ENCODE measurements at places on chromosomes 7 and 10. TPM values are rescaled to one million over a fixed set of nuclear protein-coding genes. Genes with fewer than 3 reads are reported as not detected.
A peak's percentile ranks its signal among the peaks of the same experiment; 100 is the strongest.

- no peak for DNase-seq
These were observed 51.4 kb downstream of the INPP5A start for GRCh38 chr10:132589015-132589414.

- DNase-seq: no peak
These were observed 769 bp upstream of the TMEM248 start for GRCh38 chr7:66920256-66920655.

DNA sequence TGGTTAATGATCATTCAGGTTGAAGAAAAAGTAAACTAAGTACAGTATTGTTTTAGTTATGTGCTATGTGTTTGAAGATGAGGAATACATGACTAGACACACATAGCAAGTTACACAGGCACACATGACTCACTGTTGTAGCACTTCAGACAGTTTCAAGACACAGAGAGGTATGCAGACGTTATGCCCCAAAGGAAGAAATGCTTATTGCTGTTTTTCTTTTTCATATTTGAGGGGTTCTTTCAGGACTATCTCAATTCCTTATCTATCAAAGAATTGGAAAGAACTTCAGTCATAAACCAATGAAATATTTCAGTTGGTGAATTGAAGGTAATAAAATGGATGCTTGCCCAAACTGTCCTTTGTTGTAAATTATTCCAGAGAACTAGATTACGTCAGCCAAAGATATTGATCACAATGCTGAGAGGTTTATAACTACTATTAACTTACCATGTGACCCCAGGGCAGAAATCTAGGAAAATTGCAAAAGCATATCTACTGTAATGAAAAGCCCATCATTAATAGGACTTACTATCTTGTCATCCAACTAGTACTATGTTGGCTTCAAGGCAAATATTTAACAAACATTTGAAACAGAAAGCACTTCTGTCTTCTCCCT, 61.2 kb upstream of the CAPZA2 start:
- peak; percentile 11 for DNase-seq

GRCh38 chr10:93266858-93267257, 193.2 kb downstream of the CYP26A1 start:
- DNase-seq: no peak

DNA sequence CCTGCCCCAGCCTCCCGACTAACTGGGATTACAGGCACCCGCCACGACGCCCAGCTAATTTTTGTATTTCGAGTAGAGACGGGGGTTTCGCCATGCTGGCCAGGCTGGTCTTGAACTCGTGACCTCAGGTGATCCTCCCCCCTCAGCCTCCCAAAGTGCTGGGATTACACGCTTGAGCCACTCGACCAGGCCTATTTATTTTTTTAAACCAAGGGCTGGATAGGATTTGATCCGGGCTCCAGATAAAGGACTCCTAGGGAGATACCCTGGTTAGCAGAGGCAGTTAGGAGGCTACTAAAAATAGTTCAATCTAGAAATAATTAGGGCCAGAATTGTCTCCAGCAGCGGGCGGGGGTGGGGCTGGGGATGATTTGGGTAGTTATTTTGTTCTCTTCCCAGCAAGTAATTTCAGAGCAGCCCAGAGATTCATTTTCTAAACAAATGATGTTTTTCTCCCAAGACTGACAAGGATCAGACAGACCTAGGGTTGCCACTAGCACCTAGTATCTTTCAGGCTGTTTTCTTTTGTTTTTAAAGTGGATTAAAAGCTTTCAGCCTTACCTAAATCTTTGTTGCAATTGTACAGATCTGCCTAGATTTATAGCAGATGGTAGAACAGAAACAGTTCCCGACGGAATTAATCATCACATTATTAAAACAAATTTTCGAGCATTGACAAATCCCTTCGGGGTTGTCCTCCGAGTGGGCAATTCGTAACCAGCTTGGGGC, 859 bp upstream of the SMC3 start:
- no peak for DNase-seq

- DNase-seq: peak; percentile 16
These were observed 116.3 kb upstream of the BTBD16 start for GRCh38 chr10:122154545-122155366.

DNA sequence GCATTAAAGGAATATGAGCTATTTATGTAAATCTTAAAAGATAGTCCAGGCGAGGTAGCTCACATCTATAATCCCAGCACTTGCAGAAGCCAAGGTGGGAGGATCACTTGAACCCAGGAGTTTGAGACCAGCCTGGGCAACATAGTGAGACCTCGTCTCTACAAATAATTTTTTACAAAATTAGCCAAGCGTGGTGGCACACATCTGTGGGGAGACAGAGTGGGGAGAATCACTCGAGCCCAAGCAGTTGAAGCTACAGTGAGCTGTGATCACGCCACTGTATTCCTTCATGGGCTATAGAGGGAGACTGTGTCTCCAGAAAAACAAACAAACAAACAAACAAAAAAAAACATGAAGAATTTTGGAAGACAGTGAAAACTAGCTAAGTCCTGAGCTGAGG, 28.4 kb downstream of the HERC4 start:
- DNase-seq: no peak

DNA sequence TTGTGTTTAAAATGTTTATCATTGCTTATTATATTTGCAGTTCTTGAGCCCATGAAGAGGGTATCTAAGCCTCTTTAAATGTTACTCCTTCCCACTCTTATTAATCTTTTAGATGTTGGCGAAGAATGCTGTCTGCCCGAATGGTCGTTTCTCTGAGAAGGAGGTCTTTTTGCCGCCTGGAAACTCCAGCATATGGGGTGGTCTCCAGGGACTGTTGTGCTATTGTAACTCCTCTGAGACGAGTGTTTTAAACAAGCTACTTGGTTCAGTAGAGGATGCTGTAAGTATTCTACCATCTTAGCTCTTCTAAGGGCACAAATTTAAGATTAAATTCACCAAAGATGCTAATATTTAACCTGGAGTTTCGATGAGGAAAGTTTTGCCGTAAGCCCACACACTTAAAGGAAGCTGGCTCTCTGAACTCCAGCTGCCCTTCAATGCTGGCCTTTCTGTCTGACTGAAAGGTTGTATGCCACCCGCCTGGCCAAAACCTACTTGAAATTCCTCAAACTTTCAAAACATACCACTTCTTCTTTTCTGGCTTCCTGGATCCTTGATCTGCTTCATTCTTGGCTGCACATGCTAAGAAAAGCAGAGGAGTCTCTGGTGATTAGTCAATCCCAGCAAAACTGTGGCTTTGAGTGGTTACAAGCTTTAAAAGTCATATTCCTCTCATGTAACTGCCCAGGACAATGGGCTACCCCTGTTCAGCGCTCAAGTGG, 74.7 kb downstream of the ABCA13 start:
- DNase-seq: no peak

DNA sequence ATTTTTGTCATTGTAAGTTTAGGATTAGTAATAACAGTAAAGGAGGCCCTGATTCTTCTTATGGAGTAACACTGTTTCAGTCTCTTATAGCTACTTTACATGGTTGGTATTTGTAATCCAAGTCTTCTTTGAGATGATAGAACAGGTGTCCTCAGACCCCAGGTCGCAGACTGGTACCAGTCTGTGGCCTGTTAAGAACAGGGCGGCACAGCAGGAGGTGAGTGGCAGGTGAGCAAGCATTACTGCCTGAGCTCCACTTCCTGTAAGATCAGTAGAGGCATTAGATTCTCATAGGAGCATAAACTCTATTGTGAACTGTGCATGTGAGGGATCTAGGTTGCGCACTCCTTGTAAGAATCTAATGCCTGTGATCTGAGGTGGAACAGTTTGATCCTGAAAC, 77.3 kb downstream of the STK31 start:
- DNase-seq: no peak

GRCh38 chr10:132170561-132171361, 16.0 kb upstream of the DPYSL4 start:
- no peak for DNase-seq

- DNase-seq: no peak
These were observed 49.6 kb downstream of the SEMA3C start for GRCh38 chr7:80869106-80869784.

GRCh38 chr7:36506820-36507219, 117.2 kb downstream of the ANLN start:
- DNase-seq: peak; percentile 74

- DNase-seq: no peak
These were observed 92.6 kb downstream of the DGKI start for GRCh38 chr7:137753948-137754851.

GRCh38 chr10:45557275-45557905, 115.2 kb downstream of the ZFAND4 start:
- DNase-seq: no peak

DNA sequence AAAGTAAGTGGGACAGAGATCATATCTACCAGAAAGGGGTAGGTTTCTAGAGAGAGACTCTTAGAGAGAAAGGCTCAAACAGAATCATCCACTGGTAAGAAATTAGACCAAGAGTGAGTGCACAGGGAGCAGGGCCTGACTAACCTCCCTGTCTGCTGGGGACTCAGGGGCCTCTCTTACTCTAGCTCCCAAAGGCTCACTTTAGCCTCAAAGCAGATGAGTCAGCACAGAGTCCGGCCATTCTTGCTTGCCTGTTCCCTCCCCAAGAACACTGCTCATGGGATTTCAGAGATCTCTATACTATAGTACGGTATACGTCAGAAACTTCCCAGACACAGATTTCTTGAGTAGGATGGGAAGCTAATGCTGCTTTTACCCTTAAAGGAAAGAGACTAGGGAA, 32.7 kb downstream of the RBM28 start:
- no peak for DNase-seq

GRCh38 chr10:96211764-96212163, 59.6 kb downstream of the BLNK start:
- DNase-seq: no peak

- DNase-seq: no peak
These were observed 77.6 kb downstream of the RALA start for GRCh38 chr7:39700932-39701331.

DNA sequence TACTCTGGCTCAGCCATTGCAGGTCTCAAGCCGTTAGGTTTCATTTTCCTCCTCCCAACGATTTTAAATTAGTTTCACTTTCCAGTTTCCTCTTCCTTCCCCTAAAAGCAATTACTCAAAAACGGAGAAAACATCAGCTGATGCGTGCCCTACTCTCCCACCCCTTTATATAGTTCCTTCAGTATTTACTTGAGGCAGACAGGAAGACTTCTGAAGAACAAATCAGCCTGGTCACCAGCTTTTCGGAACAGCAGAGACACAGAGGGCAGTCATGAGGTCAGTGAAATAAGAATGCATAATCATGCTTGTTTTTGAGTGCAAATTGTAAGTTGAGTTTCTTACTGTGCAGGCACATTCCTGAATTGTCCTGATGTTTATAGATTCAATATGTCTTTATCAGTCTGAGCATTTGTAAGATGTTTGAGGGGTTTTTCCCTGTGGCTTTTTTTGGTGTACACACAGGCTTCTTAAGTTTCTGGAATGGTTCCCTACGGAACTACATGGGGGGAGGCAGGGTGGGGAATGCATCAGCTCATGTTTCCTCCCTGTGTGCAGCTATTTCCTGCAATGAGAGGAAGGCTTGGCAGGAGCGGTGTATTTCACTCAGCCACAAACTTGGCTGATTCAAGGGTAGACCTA, at the start of gene IFIT3:
TSS of gene IFIT3 (plus strand) at position 195 of the 639 bp plus-strand sequence. CDS start at position 272, 77 bp downstream.
- peak; percentile 85 for DNase-seq

- no peak for DNase-seq
These were observed 130.2 kb downstream of the OAT start for GRCh38 chr10:124288486-124288885.

DNA sequence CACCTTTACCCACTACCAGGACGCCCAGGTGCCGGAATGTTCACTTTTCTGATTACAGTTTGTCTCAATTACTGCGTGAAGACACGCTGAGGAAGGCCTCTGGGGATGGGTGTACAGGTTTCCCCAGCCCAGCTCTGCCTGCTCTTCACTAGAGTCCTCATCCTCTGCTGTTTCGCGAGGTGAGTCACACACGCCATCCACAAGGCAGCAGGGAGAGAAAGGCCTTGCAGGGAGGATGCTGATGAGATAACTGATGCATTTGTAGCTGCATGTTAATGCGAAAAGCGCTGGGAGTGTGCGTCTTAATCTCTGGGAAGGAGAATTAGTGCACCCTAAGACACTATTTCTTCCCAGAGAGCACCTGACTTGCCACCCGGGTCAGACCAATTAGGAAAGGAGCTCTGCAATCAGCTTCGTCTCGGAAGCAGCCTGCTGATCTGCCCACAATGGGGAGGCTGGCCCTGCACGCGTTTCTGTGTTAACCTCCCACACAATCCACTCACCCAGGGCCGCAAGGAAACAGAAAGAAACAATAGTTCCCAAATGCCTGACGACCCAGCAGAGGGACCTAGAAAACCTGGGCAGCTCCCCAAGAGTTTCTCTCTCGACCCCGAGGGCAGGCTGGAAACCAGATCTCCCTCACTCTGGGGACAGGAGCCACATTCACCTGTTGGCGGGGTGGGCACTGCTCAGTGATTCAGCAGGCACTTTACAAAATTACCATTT, 578.7 kb downstream of the GLRX3 start:
- DNase-seq: no peak

GRCh38 chr10:17379151-17379690, 75.2 kb downstream of the ST8SIA6 start:
- DNase-seq: no peak

DNA sequence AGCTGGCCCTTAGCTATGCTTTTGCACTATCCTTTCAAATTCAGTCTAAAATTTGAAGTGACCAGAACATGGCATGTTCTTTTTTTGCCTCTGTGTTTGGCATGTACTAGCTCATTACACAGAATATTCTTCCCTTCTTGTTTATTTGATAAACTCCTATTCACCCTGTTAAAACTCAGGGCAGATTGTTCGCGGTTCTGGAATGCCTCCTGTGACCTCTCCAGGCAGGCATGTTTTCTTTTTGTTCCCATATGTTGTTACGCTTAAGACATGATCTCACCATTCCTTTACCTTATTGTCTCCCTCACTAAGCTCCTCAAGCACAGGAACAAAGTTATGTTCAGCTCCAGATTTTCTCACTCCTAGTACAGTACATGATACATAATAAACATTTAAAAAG, 181.7 kb downstream of the CCSER2 start:
- peak; percentile 50 for DNase-seq

GRCh38 chr10:125568156-125568555, 114.8 kb downstream of the TEX36 start:
- no peak for DNase-seq

- no peak for DNase-seq
These were observed 231.2 kb downstream of the EXOC4 start for GRCh38 chr7:133484086-133484485.

- no peak for DNase-seq
These were observed 36.7 kb downstream of the OSBPL3 start for GRCh38 chr7:24943096-24943948.

GRCh38 chr7:131919920-131920709, 363.7 kb upstream of the PODXL start:
- DNase-seq: no peak

GRCh38 chr10:125549653-125550052, 133.3 kb downstream of the TEX36 start:
- DNase-seq: no peak

- peak; percentile 43 for DNase-seq
These were observed 94.9 kb upstream of the PIK3CG start for GRCh38 chr7:106770191-106770590.

GRCh38 chr10:14605231-14605925, 169.3 kb downstream of the FAM107B start:
- DNase-seq: peak; percentile 73

The CALML5 gene
- total RNA-seq: not detected

The CLCN1 gene
- not detected for total RNA-seq

The PPP1R9A gene
- 3.1 TPM for total RNA-seq

The STYXL1 gene
- 47.9 TPM for total RNA-seq

The WASL gene
- 1.4 TPM for total RNA-seq

The PTPRZ1 gene
- not detected for total RNA-seq

The GRM8 gene
- total RNA-seq: not detected

The TSPAN12 gene
- total RNA-seq: not detected

The CFTR gene
- not detected for total RNA-seq

The NUPR2 gene
- not detected for total RNA-seq

The OPN1SW gene
- not detected for total RNA-seq

The INPP5A gene
- total RNA-seq: 7.6 TPM

The ZNF438 gene
- 0.30 TPM for total RNA-seq

The NODAL gene
- total RNA-seq: not detected
